HS-27A (cell line): ENCODE measurements at places on chromosomes 13 and 19.

- DNase-seq, result no peak
These were observed 12.6 kb upstream of the RAB11B start for GRCh38 chr19:8377598-8377997.

DNA sequence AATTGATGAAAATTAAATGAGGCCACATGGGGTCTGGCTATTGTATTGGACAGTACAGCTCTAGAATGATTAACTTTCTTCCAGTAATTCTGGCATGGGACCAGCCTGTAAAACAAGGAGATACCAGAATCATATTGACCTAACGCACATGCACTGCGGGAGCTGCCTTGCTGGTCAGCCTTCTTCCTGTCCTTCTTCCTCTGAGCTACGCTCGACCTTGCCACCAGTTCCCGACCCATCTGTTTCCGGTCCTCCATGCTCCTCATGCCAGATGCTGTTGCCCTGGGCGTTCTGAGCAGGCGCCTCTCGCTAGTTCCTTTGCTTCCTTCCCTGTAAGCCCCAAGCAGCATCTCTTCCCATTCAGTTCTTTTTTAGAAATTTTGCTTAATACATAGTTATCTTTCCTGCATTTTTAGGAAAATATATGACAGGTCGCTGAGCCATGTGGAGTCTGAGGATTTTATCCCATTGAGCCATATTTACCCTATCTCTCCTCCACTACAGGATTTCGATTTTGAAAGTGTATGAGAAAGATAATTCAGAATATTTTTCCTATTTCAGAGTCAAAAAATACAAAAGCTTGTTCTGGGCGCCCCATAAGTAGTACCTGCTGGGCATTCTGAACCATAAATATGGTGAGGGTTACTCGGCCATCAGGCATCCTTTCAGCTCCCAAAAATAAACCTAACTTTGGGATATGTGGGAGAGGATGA lies 38.6 kb downstream of the TNFRSF19 start:
- DNase-seq, result no peak

DNA sequence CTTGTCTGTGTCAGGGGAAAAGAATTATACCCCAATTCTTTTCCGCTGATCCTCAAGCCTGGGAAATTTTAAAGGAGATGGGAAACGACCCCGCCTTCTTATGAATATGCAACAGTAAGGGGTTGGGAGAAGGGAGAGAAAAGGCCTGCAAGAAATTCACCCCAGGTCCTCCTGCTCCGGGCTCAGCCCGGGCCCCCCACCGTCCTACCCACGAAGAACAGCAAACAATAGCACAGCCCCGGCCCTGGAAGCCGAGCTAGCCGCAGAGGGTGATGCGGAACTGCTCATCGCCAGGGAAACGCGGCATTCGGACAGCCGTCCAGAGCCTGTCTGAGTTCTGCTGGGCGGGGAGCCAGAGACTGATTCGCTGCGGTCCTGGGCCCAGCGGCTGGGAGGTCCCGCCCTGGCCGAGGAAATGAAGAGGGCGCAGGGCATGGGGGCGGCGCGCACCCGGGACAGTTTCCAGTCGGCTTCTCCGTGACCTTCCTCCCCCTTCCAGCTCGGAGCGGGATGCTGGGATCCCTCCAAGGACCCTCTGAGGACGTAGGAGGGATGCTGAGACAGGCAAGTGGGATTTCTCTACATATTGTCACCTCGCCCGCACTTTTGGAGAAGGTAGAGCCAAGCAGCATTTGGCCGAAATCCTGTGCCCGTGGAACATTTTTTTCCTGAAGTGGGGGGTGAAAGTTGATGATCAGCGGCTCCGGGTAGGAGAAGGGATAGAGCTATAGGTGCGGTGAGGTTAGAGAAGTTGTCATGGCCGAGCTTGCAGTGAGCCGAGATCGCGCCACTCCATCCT lies 82.3 kb upstream of the C1QTNF9B start:
- DNase-seq, result no peak

GRCh38 chr13:110280985-110281688 lies 25.8 kb downstream of the COL4A1 start:
- no peak for DNase-seq

DNA sequence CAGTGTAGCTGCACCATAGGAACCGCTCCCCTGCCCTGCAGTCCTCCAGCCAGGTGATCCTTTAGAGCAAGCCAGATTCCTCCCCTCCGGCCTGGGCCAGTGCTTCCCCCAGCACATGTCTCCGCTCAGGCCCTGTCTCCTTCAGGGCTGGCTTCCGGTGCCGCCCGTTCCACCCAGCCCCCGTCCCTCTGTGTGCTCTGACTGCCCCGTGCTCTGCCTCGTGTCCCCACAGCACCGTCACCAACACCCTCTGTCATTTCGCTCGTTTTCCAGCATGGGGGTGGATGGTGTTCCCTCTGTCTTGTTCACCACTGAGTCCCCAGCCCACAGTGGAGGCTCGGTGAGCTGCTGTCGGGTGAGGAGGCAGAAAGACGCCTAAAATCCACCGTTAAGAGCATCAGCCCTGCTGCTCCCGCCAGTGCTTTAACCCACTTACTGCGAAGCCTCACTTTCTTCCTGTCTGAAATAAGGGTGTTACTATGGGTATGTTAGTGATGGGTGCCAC lies 54.5 kb downstream of the TSSK6 start:
- DNase-seq, result no peak

- DNase-seq, result no peak
These were observed 947 bp downstream of the ATP4B start for GRCh38 chr13:113656831-113657671.
